Upper lobe of right lung (tissue), 1 donor: ENCODE measurements at places on chromosomes 4 and X. TPM values are rescaled to one million over a fixed set of nuclear protein-coding genes. Genes with fewer than 3 reads are reported as not detected.

YIPF7 gene
- total RNA-seq, result not detected

PRRG1 gene
- 16.3 TPM for total RNA-seq

CXCL3 gene
- total RNA-seq, result 9.7 TPM

FAM9B gene
- total RNA-seq, result 0.52 TPM

CXCR3 gene
- total RNA-seq, result 1.6 TPM

ARHGEF6 gene
- 42.8 TPM for total RNA-seq

RTL9 gene
- not detected for total RNA-seq

OPN1MW2 gene
- not detected for total RNA-seq

RBM3 gene
- 170 TPM for total RNA-seq

GPR143 gene
- total RNA-seq, result 1.6 TPM

ZBTB33 gene
- total RNA-seq, result 15.3 TPM

NUDT11 gene
- total RNA-seq, result 0.64 TPM

UBA1 gene
- 161 TPM for total RNA-seq

DCAF12L1 gene
- not detected for total RNA-seq

TRIM60 gene
- not detected for total RNA-seq
